ENCODE measurements at places on chromosomes 6 and 20. TPM values are rescaled to one million over a fixed set of nuclear protein-coding genes. Genes with fewer than 3 reads are reported as not detected.

GRCh38 chr20:61662968-61663331, 402.7 kb downstream of the TAF4 start:
- no peak for ATAC-seq

GRCh38 chr6:36052097-36052496, 24.5 kb downstream of the MAPK14 start:
- no peak for ATAC-seq

DNA sequence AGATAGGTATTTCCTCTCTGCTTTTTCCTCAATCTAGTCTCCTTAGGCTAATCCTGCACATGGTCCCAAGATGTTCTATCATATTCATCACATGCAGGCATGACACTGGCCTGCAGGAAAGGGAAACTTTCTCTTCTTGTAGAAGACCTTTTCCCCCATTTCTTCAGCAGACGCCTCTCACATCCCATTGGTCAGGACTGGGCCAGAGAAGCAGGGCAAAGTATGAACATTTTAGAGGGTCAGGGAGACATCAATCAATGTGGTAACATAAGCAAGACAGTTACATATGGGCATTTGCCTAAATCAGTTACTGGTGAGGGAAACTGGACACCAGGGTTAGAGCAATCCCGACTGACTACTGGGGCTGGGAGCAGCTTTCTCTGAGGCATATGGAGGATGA, 90.1 kb downstream of the CRYBG1 start:
- ATAC-seq, result no peak

DNA sequence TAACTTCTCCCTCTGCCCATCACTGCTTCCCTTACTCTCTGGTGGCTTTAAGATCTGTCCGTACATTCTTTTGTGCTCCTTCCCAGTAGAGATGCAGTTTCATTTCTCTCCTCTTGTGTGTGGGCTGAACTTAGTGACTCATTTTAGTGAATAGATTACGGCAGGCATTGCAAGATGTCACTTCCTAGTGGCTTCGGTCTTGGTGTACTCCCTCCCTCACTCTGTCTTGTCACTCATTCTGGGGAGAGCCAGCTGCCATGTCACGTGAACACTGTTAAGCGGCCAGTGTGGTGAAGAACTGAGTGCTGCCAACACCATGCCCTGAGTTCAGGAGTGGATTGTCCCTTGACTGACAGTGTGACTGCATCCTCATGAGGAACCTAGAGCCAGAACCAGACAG, 115.9 kb downstream of the OTOR start:
- ATAC-seq, result no peak

DNA sequence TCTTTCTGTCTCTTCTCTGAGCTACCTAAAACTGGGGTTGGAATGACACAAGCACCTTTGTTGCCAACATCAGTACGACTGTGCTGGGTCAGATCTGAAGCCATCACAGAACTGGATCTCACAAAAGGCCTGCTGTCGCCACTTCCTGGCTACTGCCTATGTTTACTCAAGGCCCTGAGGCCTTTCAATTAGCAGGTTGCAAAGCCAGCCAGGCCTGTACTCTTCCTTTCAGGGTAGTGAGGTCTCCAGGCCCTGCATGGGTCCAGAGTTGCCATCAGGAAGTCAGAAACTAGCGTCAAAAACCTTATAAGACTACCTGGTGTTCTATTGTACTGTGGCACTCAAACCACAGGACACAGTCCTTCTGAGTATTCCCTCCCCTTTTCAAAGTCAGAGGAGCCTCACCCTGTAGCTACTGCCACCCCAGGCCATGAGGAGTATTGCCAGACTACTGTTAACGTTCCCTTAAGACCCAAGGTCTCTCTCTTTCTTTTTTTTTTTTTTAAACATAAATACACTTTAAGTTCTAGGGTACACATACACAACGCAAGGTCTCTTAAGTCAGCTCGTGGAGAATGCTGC, 937.4 kb upstream of the GJE1 start:
- no peak for ATAC-seq

GRCh38 chr20:49426873-49427272, 55.6 kb downstream of the KCNB1 start:
- ATAC-seq, result no peak

DNA sequence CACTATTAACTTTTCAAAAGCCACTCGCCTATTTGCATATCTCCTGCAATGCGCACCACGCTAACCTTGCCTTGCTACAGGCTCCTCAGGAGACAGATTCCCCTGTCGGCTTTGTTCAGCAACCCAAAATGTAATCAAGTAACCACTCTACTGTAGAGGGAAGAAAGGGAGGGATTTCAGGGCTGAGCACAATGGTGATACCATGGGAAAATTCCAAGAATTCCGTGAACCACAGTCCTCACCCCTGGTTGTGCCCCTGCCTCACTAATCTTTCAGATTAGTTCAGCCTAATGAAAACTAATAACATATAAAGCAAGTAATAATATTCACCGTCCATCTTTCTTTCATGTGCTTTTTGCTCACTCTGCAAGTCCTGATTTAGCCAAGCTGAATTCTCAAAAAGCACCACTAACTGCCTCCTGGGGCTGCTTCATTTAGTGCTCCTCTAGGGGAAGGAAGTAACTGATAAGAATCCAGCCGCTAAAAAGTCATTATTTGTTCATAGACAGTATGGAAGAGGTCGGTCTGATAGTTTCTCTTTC, 6.6 kb downstream of the CITED2 start:
- no peak for ATAC-seq

- ATAC-seq, result no peak
Measured at GRCh38 chr20:63625771-63626423, 1.0 kb downstream of the GMEB2 start.

- ATAC-seq, result no peak
Measured at GRCh38 chr6:40391851-40392517, 195.2 kb downstream of the LRFN2 start.

DNA sequence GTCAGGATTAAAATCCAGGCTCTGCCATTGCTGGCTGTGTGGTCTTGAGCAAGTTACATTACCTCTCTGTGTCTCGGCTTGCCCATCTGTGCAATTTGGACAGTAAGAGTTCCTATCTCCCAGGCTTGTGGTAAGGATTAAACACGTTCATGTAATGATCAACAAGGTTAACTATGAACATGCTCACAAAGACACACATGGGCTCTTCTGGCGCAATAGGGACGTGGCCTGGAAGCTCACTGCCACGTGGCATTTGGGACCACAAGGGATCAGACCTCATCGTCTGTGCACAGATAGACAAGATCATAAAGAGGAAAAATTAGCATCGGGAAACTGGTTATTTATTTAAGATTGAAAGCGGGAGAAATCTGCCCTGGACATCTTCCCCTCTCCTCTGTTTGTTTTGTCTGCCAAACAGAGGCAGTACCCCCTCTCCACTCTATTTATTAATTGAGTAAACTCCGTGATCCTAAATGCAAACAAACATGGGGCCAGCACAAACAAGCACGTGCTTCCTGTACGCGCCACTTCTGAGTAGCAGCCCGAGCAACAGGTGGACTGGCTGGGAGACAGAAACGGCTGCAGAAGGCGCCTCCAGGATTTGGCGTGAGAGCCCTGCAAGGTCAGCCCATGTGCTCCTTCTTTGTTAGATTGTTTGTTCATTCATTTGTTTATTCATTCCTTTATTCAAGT, 95.0 kb downstream of the CDH26 start:
- ATAC-seq, result no peak

DNA sequence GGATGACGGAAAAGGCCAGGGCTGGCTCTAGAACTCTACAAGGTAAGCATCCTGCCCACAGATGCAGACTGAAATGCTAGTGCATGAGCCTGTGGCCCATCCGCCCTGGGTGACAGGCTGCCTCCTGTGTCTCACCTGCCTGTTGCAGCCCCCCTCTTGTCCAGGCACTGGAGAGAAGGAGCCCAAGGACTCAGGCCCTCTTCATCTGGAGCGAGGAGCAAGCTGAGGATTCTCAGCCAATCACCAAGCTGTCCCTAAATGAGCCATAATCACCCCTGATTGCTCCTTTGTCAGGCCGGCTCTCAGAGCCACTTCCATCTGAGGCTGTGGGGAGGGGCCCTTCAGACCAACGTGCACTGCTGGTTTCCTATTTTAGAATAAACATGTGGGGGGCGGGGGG, 10.0 kb upstream of the SLC32A1 start:
- ATAC-seq, result no peak

GRCh38 chr6:122753000-122753687, 26.4 kb upstream of the FABP7 start:
- ATAC-seq, result no peak

DNA sequence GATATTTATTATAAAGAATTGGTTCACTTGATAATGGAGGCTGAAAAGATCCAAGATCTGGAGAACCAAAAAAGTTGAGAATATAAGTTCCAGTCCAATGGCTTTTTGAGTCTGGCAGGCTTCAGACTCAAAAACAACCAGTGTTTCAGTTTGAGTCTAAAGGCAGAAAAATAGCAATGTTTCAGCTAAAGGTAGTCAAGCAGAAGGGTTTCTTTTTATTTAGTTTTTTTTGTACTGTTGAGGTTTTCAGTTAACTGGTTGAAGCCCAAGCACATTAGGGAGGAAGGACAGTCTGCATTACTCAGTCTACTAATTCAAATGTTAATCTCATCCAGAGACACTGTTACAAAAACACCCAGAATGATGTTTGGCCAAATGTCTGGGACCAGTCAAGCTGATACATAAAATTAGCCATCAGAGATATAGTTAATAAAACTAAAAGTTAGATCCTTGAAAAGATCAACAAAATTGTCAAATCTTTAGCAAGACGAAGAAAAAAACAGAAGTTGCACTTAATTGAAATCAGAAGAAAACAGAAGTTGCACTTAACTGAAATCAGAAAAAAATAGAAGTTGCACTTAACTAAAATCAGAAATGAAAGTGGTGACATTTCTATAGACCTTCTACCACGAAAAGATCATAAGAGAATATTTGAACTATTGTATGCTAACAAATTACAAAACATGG, 980.3 kb upstream of the FLRT3 start:
- no peak for ATAC-seq

DNA sequence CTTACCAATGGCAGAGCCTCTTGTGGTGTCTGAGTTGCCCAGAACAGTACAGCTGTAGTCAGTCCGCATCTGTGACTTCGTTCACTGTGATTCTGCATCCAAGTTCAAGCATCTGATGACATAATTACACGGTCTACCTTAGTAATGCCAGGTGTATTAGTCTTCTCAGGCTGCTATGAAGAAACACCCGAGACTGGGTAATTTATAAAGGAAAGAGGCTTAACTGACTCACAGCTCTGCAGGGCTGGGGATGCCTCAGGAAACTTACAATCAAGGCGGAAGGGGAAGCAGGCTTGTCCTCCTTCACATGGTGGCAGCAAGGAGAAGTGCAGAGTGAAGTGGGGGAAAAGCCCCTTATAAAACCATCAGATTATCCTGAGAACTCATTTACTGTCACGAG, 163.9 kb upstream of the SULF2 start:
- ATAC-seq, result no peak

DNA sequence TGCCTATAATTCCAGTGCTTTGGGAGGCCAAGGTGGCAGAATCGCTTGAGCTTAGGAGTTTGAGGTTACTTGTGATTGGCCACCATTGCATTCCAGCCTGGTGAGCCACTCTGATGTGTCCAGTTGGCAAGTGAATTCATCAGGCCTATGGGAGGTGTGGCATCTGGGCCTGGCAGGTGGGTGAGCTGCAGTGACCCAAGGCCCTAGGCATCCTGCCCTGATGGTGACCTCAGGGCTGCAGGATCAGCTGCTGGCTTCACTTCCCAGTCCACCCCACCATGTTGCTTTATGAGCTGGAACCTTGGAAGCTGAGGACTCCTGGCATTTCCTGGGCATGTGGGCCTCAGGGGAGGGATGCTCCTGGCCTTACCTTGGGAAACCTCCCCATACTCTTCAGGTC, 20.5 kb downstream of the RSPH9 start:
- ATAC-seq, result no peak

GRCh38 chr6:137737836-137738596, 129.0 kb upstream of the TNFAIP3 start:
- ATAC-seq, result peak; percentile 61

- ATAC-seq, result peak; percentile 70
Measured at GRCh38 chr20:58447511-58448391, 58.7 kb downstream of the VAPB start.

DNA sequence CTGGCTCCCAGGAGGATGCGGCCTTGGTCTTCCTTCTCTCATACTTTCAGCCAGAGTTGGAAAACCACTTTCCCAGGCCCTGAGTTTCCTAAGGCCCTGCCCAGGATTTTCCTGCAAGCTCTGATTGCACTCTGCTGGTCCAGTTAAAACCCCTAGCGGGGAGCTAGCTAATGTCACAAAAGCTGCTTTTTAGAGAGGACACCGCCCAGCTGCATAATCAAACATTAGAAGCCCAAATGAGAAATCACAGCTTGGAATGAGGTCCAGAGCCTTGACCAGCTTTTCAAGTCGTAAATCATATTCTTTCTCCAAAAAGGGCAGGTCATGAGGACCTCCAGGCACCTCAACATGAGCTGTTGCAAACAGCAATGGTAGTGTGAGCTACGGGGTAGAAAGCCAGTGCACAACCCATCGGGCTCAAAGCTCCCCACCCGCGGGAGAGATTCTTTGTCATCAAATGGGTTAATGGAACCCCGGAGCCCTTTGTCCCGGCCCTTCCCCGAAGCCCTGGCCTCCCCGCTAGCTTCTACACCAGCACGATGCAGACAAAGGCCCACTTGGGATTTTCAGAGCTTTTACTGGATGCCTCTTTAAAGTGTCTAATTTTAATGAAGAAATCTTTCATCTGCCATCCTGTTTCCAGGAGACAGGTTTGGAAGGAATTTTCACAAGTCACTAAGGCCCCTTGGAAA, 134.0 kb downstream of the SCML4 start:
- ATAC-seq, result no peak

DNA sequence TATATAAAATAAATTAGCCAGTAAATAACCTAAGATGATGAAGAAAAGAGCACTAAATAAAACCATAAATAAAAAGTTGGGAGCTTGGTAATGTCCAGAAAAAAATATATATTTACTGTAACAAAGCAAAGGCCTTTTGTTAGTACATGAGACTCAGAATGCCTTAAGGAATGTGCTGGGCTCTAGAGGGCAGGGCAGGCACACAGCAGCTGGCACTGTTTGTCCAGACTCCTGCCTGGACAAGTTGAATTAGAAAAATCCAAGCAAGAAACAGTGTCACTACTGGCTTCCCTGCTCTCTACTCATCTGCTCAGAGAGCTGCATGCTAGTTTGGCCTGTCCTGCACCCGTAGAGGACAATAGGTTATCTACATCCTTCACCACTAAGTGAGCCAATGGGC, 8.8 kb downstream of the DEFB129 start:
- ATAC-seq, result no peak

DNA sequence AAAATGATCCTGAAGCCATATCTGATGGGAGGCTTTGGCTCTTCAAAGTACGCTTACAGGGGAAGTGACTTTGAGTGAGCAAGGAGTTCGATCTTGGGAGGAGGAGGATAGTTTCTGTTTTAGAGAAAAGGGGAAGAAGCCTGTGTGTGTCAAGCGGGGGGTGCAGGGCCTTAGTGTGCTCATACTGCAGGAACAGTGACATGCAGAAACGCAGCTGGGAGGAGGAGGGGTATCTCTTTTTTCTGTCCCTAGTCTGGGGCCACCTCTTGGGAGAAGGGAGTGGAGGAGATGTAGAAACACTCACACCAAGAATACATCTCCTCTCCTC, 19.8 kb downstream of the SIRPD start:
- ATAC-seq, result no peak

The PPIL1 gene
- total RNA-seq, result 23.6 TPM

The ABHD16B gene
- total RNA-seq, result not detected

The DNMT3B gene
- total RNA-seq, result 0.99 TPM

The SS18L1 gene
- 16.5 TPM for total RNA-seq

The ESR1 gene
- not detected for total RNA-seq

The NEU1 gene
- 19.3 TPM for total RNA-seq
